Ovary (tissue), 10 donors: ENCODE measurements at places on chromosomes 5 and 9. TPM values are rescaled to one million over a fixed set of nuclear protein-coding genes. Genes with fewer than 3 reads are reported as not detected.

PCDHGA2 gene
- total RNA-seq, result 11.7 TPM

DNA sequence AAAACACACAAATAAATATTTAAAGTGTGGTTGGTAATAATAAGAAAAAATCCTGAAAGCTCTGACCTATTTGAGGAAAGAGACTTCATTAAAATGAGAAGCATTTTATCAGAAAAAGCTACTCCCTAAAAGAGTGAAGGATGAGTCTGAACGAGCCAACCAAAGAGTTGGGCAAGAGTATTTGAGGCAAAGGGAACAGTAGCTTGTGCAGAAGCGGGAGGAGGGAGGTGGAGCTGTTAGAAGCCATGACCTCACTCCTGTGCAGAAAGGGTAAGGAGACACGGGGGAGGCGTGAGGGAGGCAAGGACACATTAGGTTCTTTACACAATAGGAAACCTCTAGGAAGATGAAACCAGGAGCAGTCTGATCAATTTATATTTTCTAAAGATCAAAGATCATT is 29.4 kb downstream of the SH3RF2 start:
- DNase-seq, result no peak

GRCh38 chr5:10752451-10752850 is 8.6 kb downstream of the DAP start:
- no peak for DNase-seq

GRCh38 chr5:32231929-32232328 is 57.8 kb upstream of the GOLPH3 start:
- DNase-seq, result peak; percentile 31

TMEM215 gene
- not detected for total RNA-seq

DNA sequence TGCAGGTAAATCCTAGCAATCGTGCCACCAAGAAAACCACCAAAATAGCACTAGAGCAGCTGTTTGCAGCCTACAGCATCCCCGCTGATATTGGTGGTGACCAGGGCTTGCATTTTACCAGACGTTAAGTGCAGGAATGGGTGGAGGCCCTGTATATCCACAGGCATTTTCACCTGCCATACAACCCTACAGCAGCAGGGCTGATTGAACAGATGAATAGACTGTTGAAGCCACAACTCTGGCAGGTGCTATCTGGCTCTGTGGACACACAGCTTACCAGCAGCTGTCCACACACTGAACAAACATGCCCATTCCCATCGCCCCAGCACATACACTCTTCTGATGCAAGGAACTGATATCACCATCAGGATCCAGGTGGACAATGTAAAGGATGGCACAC is 154.5 kb upstream of the APC start:
- no peak for DNase-seq

- peak; percentile 71 for DNase-seq
Measured at GRCh38 chr5:140261403-140262171, 41.3 kb downstream of the PFDN1 start.

LIFR gene
- 115 TPM for total RNA-seq

CNTNAP3 gene
- total RNA-seq, result 1.9 TPM

DNA sequence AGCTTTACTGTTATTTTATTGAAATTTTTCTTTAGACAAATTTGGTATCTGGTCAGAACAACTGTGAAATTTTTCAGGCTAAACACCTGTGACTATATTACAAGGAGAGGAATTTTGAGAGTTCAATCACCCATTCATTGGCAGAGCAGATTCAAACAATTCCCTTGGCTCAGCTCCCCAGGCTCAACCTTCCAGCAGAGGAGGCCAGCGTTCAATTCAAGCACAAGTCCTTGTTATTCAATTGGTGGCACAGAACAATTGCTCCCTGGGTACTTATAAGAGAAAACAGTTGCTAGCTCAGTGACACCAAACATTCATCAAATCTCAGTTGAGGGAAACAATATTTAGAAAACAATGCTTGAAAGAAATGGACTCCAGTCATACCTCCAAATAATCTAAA is 83.3 kb downstream of the SUSD1 start:
- no peak for DNase-seq

- no peak for DNase-seq
Measured at GRCh38 chr5:160744268-160745101, 107.5 kb downstream of the ATP10B start.

- DNase-seq, result no peak
Measured at GRCh38 chr9:90890146-90890810, 88.7 kb downstream of the SYK start.
